NCI-H1436 treated with DMSO at 0.1 percent for 48 hours (cell line): ENCODE measurements at places on chromosomes 11 and 22.

DNA sequence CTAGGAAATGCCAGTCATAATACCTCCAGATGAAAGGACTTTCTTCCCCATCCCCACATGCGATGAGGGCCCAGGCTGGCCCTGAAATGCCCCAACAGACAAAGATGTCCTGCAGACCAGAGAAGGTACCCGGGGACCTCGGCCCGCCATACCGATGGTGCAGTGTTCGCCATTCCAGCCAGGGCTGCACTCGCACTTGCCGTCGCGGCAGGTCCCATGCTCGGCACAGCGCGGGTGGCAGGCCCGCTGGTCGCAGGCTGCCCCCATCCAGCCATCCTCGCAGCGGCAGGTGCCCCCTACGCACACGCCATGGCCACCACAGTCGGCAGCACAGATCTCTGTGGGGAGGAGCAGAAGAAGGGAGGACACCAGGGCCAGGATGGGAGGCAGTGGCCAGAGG, 212.1 kb upstream of the NARS2 start:
- no peak for DNase-seq

GRCh38 chr11:70820712-70821111, 422.4 kb downstream of the CTTN start:
- DNase-seq, result no peak

DNA sequence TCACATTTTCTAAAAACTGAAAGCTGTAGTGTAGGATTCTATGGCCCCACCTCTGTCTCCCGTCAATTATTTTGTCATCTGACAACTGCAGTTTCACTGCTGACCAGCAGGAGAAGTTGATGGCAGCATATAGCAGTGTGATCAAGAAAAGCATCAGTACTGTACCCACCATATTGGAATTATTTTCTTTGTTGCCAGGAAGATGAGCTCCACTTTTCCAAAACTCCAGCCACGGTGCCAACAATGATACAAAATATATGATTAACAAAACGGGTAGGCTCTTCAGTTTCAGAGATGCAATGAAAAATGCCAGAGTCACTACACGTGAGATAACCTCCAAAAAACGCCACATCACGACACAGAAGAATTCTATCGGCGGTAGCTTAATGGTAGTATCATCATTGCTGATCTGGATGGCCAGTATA, 41.3 kb downstream of the XKR3 start:
- no peak for DNase-seq

- DNase-seq, result no peak
Measured at GRCh38 chr22:30782613-30783012, 87.9 kb downstream of the OSBP2 start.

DNA sequence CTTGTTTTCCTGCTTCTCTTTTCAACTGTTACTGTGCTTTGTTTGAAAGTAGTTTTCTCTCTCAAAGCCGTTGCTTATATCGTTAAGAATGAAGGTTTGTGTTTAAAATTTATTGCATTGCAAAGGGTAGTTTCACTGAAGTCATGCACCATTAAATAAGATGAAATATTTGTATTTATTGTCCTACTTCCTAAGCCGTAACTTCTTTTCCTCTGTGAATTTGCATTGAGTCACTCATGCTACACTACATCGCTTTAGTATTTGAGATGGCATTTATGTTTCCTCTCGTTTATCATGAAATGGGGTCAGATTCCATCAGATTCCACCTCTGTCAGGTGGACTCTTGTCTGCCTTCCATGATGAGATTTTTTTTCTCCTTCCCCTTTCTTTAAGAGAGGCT, 65.8 kb upstream of the RASSF10 start:
- no peak for DNase-seq

GRCh38 chr22:30605449-30606110, 1.4 kb upstream of the TCN2 start:
- DNase-seq, result no peak

DNA sequence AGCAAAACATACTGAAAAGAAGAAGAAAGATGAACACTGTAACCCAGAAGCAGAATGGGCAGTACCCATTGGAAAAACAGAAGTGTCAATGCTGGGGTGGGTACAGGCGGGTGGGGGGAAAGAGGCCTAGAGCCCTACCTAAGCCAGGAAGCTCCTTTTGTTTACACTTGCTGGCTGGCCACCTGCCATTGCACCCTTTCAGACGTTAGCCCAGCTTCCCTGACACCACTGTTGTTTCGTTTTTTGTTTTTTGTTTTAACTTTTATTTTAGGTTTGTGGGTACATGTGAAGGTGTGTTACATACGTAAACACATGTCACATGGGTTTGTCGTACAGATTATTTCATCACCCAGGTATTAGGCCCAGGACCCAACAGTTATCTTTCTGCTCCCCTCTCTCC, 55.4 kb downstream of the PLEKHA7 start:
- no peak for DNase-seq

- no peak for DNase-seq
Measured at GRCh38 chr11:75323609-75324008, 27.9 kb downstream of the ARRB1 start.

- no peak for DNase-seq
Measured at GRCh38 chr11:87304412-87304811, 266.7 kb downstream of the TMEM135 start.

DNA sequence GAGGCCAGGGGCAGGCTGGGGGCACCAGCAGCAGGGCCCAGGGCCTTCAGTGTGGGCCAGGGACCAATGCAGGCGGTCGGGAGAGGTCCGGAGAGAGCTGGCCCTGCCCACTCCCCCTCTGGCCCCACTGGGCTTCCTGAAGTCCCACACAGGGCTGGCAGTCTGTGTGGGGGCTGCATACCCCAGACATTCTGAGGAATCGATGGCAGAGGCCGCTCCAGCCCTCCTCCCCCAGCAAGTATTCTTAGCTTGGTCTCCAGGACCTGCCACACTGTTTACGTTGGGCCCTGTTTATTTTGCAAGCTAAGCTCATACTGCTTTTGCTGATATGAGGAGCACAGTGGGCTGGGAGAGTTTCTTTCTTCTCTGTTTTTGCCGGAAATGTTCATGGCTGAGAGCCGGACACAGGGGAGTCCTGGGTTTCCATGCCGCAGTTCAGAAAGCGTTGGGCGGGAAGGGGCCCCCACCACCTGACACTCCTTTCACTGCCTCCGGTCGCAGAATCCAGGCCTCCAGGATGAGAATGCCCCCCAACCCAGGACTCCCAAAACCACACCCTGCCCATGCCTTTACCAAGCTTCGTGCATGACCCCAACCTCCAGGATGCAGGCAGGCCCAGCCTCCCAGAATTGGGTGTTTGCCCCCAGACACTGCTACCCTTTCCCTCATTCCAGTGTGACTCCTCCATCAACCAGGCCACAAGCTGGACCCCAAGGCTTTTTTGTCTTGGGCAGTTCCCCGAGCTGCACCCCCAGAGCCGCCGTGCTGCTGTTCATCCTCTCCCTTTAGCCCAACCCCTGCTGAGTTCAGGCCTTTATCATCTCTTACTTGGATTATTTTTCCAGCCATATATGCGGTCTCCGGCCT, 81.8 kb upstream of the KCNQ1OT1 start:
- no peak for DNase-seq

- no peak for DNase-seq
Measured at GRCh38 chr22:43270314-43270908, 72.8 kb downstream of the SCUBE1 start.

DNA sequence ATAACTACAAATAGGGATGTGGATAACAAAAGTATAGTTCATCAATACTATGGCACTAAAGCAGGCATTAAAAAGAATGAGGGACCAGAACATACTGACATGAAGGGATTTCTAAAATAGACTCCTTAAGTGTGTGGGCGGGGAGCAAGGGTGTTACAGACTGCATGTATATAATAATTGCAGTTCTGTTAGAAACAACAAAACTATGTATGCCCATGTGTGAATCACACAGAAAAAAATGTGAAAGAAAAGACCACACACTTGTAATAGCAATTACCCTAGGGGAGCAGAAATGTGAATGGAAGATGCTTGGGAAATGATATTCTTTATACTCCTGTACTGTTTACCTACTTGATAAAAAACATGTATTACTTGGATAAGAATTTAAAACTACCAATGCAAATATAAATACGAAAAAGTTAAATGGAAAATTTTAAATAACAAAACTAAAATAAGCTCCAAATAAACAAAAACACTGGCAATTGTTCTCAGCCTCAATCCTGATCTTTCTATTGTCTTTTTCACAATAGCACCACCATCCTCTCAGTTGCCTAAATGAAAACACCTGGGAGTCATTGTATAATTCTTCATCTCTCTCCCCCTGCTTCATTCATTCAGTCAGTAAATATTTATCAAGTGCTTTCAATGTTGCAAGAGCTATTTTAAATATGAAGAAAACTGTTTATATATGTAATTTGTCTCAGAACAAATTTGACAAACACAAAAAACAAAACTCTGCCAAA, 129.8 kb downstream of the FCHSD2 start:
- DNase-seq, result no peak

- DNase-seq, result no peak
Measured at GRCh38 chr11:77966338-77966737, 28.1 kb downstream of the INTS4 start.

DNA sequence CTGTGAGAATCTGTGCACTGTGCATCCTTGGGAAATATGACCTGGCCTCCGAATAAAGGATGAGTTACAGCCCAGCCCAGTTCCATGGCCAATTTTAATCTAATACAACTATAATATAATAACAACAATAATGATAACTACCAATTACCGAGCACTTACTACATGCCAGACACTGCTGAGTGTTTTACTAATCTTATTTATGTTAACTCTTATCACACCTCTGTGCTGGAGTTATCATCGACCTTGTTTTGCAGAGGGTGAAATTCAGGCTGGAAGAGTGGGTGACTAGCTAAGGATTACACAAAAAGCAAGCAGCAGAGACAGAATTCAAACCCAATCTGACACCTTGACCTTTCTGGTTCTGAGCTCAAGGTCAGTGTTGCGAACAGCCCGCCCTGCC, 83.9 kb downstream of the GALNT18 start:
- DNase-seq, result no peak

- DNase-seq, result no peak
Measured at GRCh38 chr11:19200410-19201201, 1.2 kb downstream of the CSRP3 start.

DNA sequence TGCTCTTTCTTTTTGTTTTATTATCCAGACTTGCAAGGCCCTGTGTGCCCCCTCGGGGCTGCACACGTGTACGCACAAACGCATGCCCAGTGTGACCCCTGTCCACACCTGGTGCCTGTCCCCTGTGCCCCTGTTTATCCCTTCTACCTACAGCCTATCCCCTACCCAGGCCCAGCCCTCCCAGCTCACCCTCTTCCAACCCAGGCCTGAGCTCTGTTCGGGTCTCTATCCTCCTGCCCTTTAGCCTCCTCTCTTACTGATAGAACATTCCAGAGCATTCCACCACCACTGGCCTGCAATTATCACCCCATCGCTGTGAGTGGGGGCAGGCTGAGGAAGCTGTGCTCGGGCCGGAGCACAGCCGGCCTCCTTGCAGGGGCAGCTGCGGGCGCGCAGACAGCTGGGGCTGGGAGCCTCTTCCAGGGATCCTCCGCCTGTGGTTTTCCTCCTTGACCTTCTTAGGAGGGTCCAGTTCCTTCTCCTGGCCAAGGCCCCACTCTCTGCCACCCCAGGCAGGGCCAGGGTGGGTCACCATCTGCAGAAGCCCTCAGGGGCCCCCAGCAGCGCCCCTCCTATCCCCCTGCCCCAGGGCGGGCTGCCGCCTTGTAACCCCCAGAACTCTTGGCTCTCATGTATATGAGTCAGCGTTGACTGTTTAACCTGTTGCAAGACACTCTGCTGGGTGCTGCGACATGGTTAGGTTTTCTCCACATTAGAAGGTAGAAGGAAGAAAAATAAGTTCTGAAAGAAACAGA, 41.8 kb upstream of the KCNQ1OT1 start:
- no peak for DNase-seq

- DNase-seq, result no peak
Measured at GRCh38 chr11:128341280-128342248, 245.8 kb downstream of the ETS1 start.

- DNase-seq, result no peak
Measured at GRCh38 chr11:76048763-76049162, 157.5 kb downstream of the WNT11 start.

- no peak for DNase-seq
Measured at GRCh38 chr11:62122076-62122475, 1.7 kb upstream of the INCENP start.

GRCh38 chr22:42169055-42169469, 38.5 kb upstream of the CYP2D6 start:
- DNase-seq, result no peak

GRCh38 chr22:28894334-28894733, 11.0 kb downstream of the ZNRF3 start:
- no peak for DNase-seq

- no peak for DNase-seq
Measured at GRCh38 chr11:79062814-79063762, 377.7 kb downstream of the TENM4 start.

- no peak for DNase-seq
Measured at GRCh38 chr22:50243685-50244419, 971 bp downstream of the TUBGCP6 start.

- no peak for DNase-seq
Measured at GRCh38 chr11:103266167-103266831, 157.1 kb downstream of the DYNC2H1 start.

- no peak for DNase-seq
Measured at GRCh38 chr11:2298795-2299761, 2.6 kb downstream of the C11orf21 start.

GRCh38 chr11:61699737-61700160, 19.6 kb downstream of the DAGLA start:
- DNase-seq, result no peak

DNA sequence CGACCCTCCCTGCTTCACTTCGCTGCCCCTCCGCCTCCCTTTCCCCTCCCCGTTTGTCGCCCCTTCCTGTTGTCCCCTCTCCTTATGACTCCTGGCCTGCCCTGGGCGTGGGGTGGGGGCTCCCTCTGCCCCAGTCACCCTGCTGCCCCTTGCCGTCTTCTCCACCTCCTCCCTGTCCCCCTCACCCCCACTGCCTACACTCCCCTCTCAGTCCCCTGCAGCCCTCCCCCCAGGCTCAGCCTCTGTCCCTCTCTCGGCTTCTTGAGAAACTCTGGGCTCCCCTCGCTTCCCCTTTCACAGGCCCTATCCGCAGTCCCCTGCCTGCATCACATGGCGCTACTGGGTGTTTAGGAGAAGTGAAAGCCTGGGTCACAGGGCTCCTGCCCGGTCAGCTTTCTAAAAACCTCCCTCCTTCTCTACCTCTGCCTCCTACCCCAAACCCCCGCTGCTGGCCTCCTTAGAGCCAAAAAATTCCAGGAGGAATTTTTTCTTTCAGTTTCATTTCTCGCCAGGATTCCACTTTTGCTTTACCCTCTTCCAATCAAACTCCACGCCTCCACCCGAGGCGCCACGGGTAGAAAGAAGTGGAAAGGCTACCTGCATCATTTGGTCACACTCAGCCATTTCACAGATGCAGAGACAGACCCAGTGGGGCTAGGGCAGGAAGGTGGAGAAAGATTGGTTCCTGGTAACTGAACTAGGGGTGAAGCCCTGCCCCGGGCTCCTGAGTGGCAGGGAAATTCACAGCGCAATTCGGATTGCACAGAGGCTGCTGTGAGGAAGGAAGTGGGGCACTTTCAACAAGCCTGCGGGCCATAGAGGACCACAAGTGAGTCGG, at the start of gene SLC15A3:
SLC15A3 (minus strand) TSS at position 273 of the 838 bp plus-strand sequence. CDS start 625 bp downstream, outside the sequence.
- no peak for DNase-seq

- DNase-seq, result no peak
Measured at GRCh38 chr22:26658161-26658560, 773 bp downstream of the MIAT start.
